ENCODE measurements at places on chromosomes 3 and 15. TPM values are rescaled to one million over a fixed set of nuclear protein-coding genes. Genes with fewer than 3 reads are reported as not detected.

LRRK1 gene
- 18.0 TPM for total RNA-seq

DNA sequence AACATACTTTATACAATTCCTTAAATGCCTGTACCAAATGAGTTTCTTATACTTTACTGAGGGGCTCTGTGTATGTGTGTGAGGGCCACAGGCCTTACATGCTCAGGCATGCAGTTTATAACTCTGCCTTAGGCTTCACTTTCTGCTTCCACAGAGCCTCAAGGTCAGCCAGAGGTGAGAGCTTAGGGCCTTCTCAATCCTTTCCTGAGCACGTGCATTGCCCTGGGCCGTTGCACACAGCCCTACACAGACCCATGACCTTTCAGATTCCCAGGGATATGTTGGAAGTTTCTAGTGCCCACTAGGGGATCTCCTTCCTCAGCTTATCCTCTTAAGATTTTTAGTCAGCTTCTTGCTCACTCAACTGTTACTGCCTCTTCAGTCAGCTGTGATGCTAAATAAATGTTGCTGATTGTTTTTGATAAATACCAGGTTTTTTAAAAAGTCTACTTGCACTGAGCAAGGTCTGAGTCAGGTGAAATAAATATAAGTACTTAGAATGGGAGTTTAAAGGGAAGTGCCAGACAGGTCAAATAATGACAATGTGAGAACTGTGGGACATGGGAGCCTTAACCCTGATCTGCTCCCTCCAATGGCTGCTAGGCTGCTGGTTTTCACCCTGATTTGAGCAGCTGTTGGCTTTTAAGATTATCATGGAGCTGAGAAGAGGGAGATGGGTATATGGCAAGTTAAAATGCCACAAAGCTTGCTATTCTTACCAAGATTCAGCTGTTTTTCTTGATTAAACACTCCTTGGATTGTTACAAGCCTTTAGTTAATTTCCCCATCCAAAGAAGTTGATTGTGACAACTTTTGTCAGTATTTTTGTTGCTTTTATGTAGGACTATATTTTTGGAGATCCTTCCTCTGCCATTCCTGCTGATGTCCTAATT is 169.5 kb downstream of the PLD1 start:
- H3K4me3 ChIP-seq = no peak overlapping the region
- no peak for DNase-seq
- no peaks in the 10 kb centered on the region for H3K36me3 ChIP-seq
- peaks cover 11% of the 10 kb centered on the region for H3K4me1 ChIP-seq
- H3K27ac ChIP-seq = no peak overlapping the region
- no peaks in the 10 kb centered on the region for H3K27me3 ChIP-seq

- no peaks in the 10 kb centered on the region for H3K36me3 ChIP-seq
- no peak overlapping the region for H3K4me3 ChIP-seq
- no peak overlapping the region for H3K27ac ChIP-seq
- H3K4me1 ChIP-seq = peaks cover 38% of the 10 kb centered on the region
- DNase-seq = no peak
- no peaks in the 10 kb centered on the region for H3K27me3 ChIP-seq
Observed at GRCh38 chr3:162143180-162143579, 646.6 kb downstream of the OTOL1 start.

TM4SF18 gene
- total RNA-seq = 10.6 TPM

C3orf22 gene
- total RNA-seq = not detected

KNG1 gene
- total RNA-seq = not detected

DNA sequence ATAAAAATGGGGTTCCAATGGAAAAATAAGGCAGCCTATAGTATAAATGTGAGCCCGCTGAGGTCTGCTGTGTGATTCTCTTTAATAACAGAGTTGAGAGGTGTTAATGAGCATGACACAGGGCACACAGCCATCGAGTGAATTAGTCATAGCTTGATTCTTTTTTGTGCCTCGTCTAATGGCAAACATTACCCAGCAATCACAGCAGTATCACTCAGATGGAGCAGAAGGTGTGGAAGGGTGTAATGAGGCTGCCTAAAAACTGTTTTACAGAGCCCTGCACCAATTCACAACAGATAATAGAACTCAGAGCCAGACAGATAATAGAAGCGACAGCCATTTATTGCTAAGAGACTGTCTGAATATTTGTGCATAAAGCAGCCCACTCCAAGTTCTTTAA is 178.6 kb upstream of the TPRG1 start:
- H3K4me1 ChIP-seq = no peaks in the 10 kb centered on the region
- DNase-seq = no peak
- no peaks in the 10 kb centered on the region for H3K27me3 ChIP-seq
- H3K27ac ChIP-seq = no peak overlapping the region

- peaks cover 95% of the 10 kb centered on the region for H3K4me1 ChIP-seq
- no peak overlapping the region for H3K4me3 ChIP-seq
- no peaks in the 10 kb centered on the region for H3K36me3 ChIP-seq
Observed at GRCh38 chr3:12954180-12954579, 112.8 kb upstream of the RPL32 start.

DNA sequence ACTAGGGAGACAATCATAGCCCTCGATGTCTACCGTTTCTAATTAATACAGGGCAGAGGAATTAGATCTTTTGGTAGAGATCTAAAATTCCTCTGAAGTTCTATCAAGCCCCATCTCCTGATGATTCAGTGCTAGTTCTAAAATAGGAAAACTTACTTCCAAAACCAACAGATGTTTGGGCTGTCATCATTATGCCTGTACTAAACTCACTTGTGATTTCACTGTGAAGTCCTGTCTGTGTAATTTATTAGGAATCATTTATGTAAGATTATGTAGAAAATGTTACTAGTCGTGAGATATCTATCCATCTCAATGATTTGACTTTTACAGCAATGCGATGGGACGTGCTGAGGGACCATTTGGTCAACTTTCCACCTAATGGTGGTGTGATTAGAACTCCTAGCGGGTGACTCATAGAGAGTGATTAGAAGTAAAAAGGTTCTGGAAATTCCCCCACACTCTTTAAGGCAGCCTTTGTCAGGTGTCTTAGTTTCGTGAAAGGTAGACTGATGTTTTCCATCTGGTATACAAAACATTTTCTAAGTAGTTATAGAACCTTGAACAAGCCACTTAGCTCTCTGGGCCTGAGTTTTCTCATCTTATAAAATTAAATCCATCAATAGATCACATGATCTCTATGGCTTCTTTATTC is 34.2 kb downstream of the LIPC start:
- no peaks in the 10 kb centered on the region for H3K4me1 ChIP-seq
- no peaks in the 10 kb centered on the region for H3K36me3 ChIP-seq
- H3K27ac ChIP-seq = no peak overlapping the region
- no peak for DNase-seq
- H3K4me3 ChIP-seq = no peak overlapping the region

DNA sequence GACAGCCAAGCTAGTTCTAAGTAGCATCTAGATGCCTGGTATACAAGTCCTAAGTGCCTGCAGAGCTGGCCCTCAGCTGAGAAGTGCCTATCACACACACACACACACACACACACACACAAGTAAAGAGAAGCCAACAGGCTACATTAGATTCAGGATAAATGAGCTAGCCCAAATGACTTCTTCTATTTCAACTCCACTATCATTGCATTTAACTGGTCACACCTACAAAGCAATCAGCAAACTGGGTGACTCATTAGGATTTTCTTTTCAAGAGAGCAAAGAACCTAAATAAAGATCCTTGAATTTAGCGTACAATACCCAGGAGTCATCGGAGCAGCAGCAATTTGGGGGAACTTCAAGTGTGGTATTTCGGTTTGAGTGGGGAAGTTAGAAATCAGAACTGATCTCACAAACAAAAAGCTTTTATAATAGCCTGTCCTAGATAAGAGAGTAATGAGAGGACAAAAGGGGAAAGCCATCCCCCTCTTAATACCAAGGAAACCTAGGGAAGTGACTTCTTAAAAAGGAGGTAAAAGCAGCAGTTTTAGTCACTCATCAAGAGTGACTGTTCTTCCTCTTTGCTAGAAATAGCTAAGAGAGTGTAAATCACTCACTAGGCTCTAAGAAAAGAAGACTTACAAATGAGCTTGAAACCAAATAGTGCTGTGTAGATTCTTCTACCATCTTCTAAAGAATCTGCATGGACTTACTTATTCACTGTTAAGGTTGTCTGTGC is 112.7 kb downstream of the TNIK start:
- peaks cover 27% of the 10 kb centered on the region for H3K4me1 ChIP-seq
- H3K27ac ChIP-seq = no peak overlapping the region
- H3K4me3 ChIP-seq = no peak overlapping the region
- H3K36me3 ChIP-seq = no peaks in the 10 kb centered on the region

DNA sequence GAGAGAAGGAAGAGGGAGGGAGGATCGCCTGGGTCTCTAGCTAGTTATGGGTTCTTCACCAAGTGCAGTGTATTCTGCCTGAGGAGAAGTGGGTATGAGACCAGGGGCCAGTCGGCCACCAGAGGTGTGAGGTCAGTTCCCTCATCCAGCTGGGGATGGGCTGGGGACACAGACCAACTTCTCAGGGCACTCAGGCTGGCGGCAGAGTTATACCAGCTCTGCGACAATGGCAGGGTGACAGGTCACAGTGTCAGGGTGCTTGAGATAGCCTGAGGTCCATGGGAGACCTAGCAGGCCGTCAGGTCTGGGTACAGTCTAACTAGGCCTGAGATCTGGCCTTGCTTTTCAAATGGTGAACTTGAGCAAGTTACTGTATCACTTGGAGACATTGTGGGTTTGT is 31.4 kb upstream of the PLXNA1 start:
- no peak for DNase-seq
- no peaks in the 10 kb centered on the region for H3K4me1 ChIP-seq
- no peaks in the 10 kb centered on the region for H3K27me3 ChIP-seq
- H3K27ac ChIP-seq = no peak overlapping the region
- H3K4me3 ChIP-seq = no peak overlapping the region

DNA sequence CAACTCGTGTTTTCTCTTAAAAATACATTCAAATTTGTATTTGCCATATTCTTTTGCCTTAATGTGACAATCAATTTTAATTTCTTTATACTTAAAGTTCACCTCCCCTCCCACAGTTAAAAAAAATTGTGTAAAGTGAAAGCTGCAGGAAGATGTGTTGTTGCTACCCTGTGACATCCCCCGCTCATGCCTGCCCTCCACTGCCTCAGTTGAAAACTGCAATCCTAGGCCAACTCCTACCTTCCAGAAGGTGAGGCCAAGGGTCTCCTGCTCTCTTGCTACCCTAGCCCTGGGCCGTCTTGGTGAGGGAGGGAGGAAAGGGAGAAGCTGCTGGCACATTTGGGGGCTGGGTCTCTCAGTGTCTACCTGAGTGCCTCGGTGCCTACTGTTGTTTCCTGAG is 57.0 kb upstream of the CMTM7 start:
- no peaks in the 10 kb centered on the region for H3K36me3 ChIP-seq
- DNase-seq = no peak
- no peaks in the 10 kb centered on the region for H3K27me3 ChIP-seq
- no peak overlapping the region for H3K27ac ChIP-seq
- H3K4me3 ChIP-seq = no peak overlapping the region
- H3K4me1 ChIP-seq = no peaks in the 10 kb centered on the region

GRCh38 chr3:143526011-143526545 is 322.2 kb downstream of the SLC9A9 start:
- no peak overlapping the region for H3K27ac ChIP-seq
- peaks cover 29% of the 10 kb centered on the region for H3K4me1 ChIP-seq
- H3K27me3 ChIP-seq = no peaks in the 10 kb centered on the region

IGSF11 gene
- 7.0 TPM for total RNA-seq

GRCh38 chr3:79467721-79468120 is 300.1 kb downstream of the ROBO1 start:
- no peak overlapping the region for H3K27ac ChIP-seq
- no peaks in the 10 kb centered on the region for H3K27me3 ChIP-seq
- no peaks in the 10 kb centered on the region for H3K4me1 ChIP-seq
- H3K4me3 ChIP-seq = no peak overlapping the region

VGLL3 gene
- 23.7 TPM for total RNA-seq

FBXW12 gene
- total RNA-seq = not detected

MGLL gene
- 56.5 TPM for total RNA-seq

DNA sequence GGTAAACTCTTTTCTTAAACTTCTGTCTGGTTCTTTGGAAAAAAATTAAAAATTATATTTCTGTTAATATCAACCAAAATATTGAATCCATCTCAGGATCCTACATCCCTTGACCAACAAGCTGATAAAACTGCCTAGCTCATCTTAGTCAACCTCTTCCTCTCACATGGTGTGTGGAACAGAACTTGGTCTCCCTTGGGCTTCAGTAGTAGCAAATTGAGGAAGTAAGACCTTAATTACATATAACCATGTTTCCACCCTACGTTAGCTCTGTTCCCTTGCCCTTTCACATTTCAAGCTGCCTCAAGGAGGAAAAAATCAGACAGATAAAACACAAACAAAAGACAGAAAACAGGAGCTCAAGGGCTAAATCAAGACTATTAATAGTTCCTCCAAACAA is 116.4 kb downstream of the GREM1 start:
- H3K27ac ChIP-seq = no peak overlapping the region
- DNase-seq = no peak
- H3K4me3 ChIP-seq = no peak overlapping the region
- H3K27me3 ChIP-seq = no peaks in the 10 kb centered on the region

DNA sequence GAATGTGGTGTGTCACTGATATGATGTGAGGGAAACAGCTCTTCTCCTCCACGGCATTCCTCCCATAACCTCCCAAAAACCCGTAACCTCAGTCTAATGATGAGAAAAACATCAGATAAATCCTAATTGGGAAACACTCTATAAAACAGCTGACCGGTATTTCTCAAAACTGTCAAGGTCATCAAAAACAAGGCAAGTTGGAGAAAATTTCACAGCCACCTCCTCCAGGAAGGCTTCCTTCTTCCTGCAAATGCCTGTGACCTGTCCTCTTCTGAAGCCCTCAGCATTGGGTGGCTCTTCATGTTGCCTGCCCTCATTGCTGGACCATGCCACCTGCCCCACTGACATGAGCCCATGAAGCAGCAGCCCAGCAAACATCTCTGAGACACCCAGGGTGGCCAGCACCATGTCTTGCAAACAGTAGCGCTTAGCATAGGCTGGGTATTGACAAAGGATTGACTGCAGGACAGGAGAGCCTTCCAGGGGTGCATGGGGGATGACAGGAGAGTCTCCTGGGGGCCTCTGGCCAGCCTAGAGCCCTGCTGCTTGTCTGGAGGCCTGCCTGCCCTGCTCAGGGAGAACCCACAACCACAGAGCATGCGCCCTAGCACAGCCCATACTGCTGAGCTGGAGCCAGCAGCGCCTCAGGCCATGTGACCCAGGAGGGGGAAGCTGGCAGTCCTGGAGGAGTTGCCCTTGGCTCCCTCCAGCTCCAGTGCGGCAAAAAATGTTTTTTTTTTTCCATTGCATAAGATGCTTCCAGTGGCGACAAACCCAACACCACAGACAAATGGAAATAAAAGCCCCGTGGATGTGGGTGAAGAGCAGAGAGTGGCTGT is 49.7 kb downstream of the XXYLT1 start:
- no peaks in the 10 kb centered on the region for H3K27me3 ChIP-seq
- H3K36me3 ChIP-seq = peaks cover 5% of the 10 kb centered on the region
- H3K4me1 ChIP-seq = peaks cover 59% of the 10 kb centered on the region
- H3K4me3 ChIP-seq = no peak overlapping the region
- peak overlapping the region; percentile 77 for H3K27ac ChIP-seq

MUC4 gene
- 0.19 TPM for total RNA-seq
